ENCODE measurements at places on chromosomes 4 and X.

DNA sequence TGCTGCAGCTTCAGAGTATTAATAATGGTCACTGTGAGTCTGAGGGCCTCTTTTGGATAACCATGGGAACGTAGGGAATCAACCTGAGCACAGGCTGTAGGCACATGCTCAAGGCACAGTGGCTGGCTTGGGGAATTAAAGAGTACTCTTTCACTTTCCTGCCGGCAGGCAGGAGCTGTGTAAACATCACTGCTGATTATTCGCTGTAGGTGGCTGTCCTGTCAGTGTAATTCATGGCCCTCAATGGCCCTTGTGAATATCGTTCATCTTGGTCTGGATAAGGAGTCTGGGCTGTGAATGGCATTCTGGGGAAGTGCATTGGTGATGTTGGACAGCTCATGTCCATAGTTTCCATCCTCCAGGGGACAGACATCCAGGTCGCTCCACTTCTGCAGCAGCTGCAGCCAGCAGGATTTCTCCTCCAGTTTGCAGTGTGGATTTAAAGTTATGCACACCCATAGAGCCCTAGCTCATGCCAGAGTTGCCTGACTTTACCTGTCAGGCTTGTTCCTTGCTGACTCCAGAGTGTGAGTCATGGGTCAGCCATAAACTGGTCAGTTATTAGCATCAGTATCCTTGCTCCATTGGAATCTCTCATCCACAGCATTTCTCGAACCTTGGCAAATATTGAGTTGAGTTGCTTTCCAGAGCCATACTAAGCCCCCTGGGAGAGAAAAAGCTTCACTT lies 43.0 kb downstream of the C4orf33 start:
- DNase-seq: no peak

GRCh38 chr4:52813546-52813945 lies 48.6 kb upstream of the RASL11B start:
- no peak for DNase-seq

DNA sequence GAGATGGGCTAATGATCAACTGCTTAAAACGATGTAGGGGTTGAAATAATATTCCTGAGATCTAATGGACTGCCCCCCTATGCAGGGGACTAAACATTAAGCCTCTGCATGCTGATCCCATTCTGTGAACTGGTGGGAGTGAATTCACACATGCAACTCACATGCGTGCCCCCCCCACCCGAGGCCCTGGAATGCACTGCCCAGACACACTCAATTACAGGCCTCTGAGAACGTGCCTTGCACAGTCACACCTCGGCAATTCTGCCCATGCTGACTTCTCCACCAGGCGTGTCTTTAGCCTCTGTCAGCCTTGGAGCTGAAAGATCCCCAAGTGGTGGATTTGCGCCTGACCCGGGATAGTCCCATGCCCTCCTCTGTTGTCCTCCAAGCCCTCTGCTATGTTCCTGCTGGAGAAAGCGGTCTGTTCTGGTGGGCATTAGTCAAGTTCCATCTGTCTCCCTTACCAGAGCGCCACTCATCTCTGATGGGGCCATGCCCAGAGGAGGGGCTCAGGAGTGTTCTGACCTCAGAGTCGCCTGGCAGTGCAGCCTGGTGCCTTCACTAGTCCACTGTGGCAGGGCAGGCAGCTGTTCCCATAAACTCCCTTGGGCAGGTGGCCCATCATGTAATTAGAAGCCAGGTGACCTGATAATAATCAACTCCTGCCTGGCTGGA lies 86.5 kb downstream of the DRD5 start:
- DNase-seq: peak; percentile 12

- no peak for DNase-seq
These were observed 103.6 kb downstream of the ENOX2 start for GRCh38 chrX:130799393-130799792.

Measured in NCI-H82 (cell line).